Smooth muscle cell of bladder (primary cell): ENCODE measurements at places on chromosomes 11 and 22. TPM values are rescaled to one million over a fixed set of nuclear protein-coding genes. Genes with fewer than 3 reads are reported as not detected.

KCNC1 gene
- not detected in 2 replicates for total RNA-seq

NRGN gene
- total RNA-seq = 0.14 TPM in 1 of 2 replicates, not detected in the other

ASRGL1 gene
- total RNA-seq = 0.28 and 0.37 TPM in 2 replicates

ABCG4 gene
- 0.14 and 0.18 TPM in 2 replicates for total RNA-seq

BANF1 gene
- total RNA-seq = 9.7 and 19.1 TPM in 2 replicates

C22orf31 gene
- total RNA-seq = 0.14 TPM in 1 of 2 replicates, not detected in the other

DBX1 gene
- not detected in 2 replicates for total RNA-seq

FBLN1 gene
- total RNA-seq = 118 and 184 TPM in 2 replicates

MYRF gene
- total RNA-seq = under 0.01 and 0.65 TPM in 2 replicates

DEUP1 gene
- not detected in 2 replicates for total RNA-seq

OR51B2 gene
- 0.18 TPM in 1 of 2 replicates, not detected in the other for total RNA-seq

BEST1 gene
- total RNA-seq = 5.5 and 7.3 TPM in 2 replicates

COA4 gene
- 76.4 and 88.0 TPM in 2 replicates for total RNA-seq

FDXACB1 gene
- 1.3 and 1.8 TPM in 2 replicates for total RNA-seq

TYR gene
- not detected in 2 replicates for total RNA-seq

KCNE3 gene
- 5.5 and 18.1 TPM in 2 replicates for total RNA-seq

DCDC1 gene
- total RNA-seq = under 0.01 and 0.09 TPM in 2 replicates

OR6T1 gene
- not detected in 2 replicates for total RNA-seq

OR8A1 gene
- total RNA-seq = not detected in 2 replicates

ATG13 gene
- 75.1 and 75.2 TPM in 2 replicates for total RNA-seq

PHLDB1 gene
- total RNA-seq = 48.4 and 108 TPM in 2 replicates

PNPLA3 gene
- total RNA-seq = 4.5 and 7.5 TPM in 2 replicates

RNF121 gene
- 36.3 and 45.7 TPM in 2 replicates for total RNA-seq

OR52A1 gene
- not detected in 2 replicates for total RNA-seq

TMEM134 gene
- total RNA-seq = 12.4 and 18.2 TPM in 2 replicates

OMP gene
- 0.43 TPM in 1 of 2 replicates, not detected in the other for total RNA-seq

PRG2 gene
- 0.55 and 0.71 TPM in 2 replicates for total RNA-seq

OR6A2 gene
- total RNA-seq = 0.14 and 0.37 TPM in 2 replicates

BCO2 gene
- 7.5 and 11.9 TPM in 2 replicates for total RNA-seq

EHBP1L1 gene
- total RNA-seq = 30.4 and 35.2 TPM in 2 replicates
